Activated CD4-positive, alpha-beta T cell treated with anti-CD3 and anti-CD28 coated beads for 24 hours (primary cell): ENCODE measurements at places on chromosomes 1 and 21.
A peak's percentile ranks its signal among the peaks of the same experiment; 100 is the strongest.

- DNase-seq: no peak
These were observed 43.5 kb downstream of the RRAGC start for GRCh38 chr1:38815903-38816627.

- DNase-seq: no peak
These were observed 734 bp upstream of the C1orf210 start for GRCh38 chr1:43286115-43286514.

DNA sequence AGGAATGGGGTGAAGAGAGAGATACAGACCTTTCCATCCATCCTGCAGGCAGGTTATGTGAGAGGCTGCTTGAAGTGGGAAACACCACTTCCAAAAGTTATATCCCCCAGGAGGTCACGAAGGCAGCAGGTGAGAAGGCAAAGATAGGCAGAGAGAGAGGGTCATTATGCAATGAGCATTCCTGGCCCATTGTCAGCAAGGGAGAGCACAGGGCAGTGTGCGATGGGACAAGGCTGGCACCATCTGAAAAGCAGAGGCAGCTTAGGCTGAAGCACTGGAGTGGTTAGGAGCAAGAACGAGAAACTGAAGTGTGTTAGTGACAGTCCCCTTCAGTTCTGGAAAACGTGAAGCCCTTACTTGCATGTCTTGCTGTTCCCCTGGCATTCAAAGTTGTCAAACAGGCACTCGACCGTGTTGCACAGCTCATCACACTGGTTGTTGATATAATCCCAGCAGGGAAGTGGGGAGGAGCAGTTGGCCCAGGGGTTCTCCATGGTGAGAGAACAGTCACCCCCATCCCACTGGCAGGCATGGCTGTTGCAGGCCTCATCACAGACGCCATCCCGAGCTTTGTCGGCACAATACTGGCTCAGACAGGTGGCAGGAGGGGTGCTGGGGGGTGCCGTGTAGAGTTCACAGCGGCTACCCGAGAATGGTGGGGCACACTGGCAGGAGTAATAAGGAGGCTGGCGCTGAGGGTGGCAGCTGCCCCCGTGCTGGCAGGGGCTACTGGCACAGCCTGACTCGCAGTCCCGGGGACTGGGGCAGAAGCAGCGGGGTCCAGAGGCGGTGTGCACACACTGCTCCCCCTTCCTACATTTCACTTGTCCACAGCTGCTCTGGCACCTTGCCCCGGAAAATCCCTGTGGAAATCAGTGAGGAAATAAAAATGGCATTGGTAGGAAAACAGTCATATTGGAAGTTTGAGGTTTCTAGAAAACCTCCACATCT, 28.9 kb upstream of the ADAM30 start:
- DNase-seq: no peak

DNA sequence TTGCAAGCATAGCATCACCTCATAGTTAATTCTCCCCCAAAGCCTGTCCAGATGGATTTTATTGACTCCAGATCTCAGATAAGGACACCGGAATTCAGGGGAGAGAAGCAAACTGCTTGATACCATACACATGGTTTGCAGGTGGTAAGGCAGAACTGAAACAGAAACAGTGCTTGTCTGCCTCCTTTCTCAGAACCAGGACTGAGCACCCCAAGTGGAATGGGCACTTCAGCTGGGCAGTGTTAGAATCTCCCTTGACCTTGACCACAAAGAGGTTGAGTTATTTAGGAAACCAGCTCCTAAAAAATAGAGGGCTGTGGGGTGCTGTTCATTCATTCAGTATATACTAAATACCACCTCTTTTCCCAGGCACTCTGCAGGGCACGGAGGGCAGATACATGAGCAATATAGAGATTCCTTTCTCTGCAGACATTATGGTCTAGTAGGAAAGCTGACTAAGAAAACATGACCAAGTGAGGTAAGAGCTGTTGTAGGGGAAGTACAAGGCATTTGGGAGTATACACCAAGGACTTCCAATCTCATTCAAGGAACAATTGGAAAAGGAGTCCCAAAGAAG, 185.2 kb downstream of the C1orf94 start:
- DNase-seq: no peak

DNA sequence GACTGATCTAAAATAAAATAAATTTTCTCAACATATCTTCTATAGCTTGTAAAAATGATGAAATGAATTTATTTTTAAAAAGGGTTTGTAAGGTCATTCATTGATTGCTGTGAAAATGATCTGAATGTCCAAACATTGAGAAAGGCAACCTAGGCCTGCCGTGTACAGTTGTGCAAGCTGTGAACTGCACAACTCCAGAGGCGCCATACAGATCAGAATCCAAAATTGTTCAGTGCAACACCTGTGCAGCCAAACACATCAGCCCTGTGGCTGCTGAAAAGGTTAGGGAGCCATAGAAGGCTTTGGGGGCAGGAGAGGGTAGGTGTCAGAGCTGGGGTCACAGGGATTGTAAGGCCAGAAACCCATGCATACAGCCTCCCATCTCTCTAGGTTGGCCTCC, 9.9 kb upstream of the ZC3H12A start:
- DNase-seq: no peak

- DNase-seq: no peak
These were observed 24.2 kb upstream of the CD34 start for GRCh38 chr1:207935166-207935583.

DNA sequence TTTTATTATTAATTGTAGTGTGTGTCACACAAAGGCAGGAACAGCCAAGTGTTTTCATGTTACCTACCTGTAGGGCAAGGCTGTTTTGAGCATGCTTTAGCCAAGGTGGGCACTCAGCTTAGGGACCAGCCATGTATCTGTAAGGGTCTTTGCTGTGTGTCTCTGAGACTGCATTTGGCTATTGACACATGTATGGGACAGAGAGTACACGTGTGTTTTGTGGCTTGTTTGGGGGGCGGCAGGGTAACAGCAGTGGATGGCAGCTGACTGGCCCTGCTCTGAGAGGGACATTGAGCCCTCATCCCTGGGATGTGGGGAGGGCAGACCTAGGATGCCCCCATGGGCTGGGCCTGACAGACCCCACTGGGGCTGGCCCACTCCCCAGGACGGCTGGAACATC, 6.9 kb downstream of the CATSPER4 start:
- DNase-seq: no peak

DNA sequence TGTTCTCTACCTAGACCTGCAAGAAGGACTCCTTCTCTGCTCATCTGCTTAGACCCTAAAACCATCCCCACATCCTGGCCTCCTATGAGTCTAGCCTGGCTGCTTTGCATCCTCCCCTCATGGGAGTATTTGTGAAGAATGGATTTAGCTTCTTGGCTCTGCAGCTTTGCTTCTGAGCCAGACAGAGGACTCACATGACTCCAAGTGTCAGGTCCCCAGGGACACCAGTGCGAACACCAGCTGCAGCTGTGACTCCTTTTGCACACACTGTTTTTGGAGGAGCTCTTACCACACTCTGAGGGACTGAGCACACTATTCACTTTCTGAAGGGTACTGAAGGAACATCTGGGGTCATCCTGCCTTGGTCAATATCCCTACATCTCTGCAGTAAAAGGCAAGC, 131.8 kb upstream of the SGIP1 start:
- no peak for DNase-seq

GRCh38 chr21:38272215-38272614, 15.4 kb downstream of the KCNJ15 start:
- no peak for DNase-seq

DNA sequence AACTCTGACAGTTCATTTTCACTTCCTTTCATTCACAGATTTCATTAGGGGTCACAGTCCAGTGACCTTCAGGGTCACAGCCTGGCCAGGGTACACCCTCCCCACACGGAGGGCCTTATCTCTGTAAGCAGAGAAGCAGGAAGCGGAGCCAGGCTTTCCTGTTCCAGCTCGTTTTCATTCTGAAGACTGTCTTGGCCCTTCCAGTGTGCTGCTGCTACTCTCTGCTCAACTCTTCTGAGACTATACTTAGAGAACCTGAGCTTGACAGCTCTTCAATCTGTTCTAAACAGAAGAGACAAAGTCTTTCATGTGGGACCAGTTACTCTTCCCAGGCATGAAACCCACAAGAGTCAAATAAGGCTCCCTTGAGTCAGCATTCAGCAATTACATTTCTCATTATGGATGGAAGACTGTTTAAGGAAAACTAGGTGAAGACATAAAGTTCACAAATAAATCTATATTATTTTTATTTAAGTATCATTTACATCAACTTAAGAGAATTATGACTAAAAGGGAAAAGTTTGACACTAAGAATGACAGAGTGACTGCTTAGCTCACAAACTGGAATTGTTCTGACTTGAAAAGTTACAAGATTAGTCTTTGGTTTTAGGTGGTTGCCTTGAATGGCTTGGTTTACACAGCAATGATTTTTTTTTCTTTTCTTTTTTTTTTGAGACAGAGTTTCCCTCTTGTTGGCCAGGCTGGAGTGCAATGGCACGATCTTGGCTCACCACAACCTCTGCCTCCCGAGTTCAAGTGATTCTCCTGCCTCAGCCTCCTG, 4.8 kb upstream of the TDRD10 start:
- no peak for DNase-seq

- DNase-seq: no peak
These were observed 222.7 kb downstream of the TM2D1 start for GRCh38 chr1:61501971-61502916.

- DNase-seq: no peak
These were observed 86.0 kb downstream of the SLC35F3 start for GRCh38 chr1:233990486-233990885.

DNA sequence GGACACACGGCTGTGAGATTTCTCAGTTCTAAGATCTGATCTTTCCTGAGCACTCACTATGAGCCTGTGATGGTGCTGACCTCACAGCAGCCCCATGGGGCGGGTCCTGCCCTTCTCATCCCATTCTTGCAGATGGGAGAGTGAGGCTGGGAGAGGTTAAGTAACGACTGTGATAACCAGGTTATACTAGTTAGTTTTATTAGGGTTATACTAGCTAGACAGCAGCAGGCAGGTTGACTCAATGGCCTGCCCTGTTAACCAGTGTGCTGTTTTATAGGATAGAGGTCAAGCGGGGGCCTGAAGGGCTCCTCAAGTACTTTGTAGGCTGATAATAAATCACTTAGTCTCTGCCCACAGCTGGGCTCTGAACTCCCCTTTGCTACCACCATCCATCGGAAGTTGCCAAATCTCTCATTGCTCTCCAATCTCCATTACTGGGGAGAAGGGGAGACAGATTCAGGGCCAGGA, 4.8 kb downstream of the CNTN2 start:
- DNase-seq: no peak

- peak; percentile 72 for DNase-seq
These were observed 11.7 kb upstream of the HSD11B1 start for GRCh38 chr1:209692745-209693504.

DNA sequence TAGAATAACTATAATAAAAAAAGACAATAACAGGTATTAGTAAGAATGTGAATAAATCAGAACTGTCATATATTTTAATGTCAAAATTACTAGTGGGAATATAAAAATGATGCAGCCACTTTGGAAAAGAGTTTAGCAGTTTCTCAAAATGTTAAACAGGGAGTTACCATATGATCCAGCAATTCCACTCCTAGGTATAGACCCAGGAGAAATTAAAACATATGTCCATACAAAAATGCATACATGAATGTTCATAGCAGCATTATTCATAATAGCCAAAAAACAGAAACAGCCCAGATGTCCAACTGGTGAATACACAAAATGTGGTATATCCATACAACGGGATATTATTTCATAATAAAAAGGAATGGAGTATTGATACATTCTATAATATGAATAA, 71.6 kb downstream of the NVL start:
- DNase-seq: no peak

DNA sequence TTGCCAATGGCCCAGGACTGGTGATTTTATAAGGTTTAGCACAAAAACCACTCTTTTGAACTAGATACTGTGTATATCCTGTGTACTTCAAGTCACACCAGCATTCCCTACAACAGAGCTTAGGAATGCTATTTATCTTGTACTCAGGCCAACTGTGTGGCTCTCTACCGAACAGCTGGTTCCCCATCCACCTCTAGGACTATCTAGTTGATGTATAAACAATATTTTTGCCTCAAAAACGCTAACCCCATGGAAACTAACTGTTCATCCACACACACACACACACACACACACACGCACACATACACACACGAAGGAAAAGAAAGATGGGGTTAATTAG, 28.7 kb upstream of the SLC45A3 start:
- DNase-seq: no peak

- peak; percentile 25 for DNase-seq
These were observed 44.9 kb upstream of the COL6A2 start for GRCh38 chr21:46052703-46053651.

DNA sequence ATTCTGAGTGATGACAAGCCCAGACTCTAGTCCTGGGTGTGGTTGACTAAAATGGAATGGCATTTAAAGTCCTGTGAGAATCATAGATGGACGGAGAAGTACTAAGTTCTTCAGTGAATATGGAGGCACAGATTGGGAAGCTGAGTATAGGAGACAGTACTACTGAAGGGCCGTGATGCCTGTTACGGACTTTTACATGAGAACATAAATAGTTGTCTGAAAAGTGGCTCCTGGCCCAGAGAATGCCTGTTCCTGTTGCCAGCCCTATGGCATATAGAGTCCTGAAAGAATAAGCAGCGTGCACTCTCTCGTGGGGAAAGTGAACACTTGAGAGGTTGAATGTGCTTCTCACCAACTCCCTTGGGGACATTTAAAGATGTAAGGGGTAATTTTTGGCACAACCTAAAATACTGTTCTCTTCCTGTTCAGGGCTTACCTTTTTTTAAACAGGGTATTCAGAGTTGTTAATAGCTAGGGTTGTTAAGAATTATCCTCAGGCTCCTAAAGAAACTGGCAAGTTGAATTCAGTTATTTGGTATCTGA, 20.4 kb downstream of the CCT8 start:
- DNase-seq: no peak

- no peak for DNase-seq
These were observed 5.9 kb downstream of the FCGR2A start for GRCh38 chr1:161511018-161511755.

DNA sequence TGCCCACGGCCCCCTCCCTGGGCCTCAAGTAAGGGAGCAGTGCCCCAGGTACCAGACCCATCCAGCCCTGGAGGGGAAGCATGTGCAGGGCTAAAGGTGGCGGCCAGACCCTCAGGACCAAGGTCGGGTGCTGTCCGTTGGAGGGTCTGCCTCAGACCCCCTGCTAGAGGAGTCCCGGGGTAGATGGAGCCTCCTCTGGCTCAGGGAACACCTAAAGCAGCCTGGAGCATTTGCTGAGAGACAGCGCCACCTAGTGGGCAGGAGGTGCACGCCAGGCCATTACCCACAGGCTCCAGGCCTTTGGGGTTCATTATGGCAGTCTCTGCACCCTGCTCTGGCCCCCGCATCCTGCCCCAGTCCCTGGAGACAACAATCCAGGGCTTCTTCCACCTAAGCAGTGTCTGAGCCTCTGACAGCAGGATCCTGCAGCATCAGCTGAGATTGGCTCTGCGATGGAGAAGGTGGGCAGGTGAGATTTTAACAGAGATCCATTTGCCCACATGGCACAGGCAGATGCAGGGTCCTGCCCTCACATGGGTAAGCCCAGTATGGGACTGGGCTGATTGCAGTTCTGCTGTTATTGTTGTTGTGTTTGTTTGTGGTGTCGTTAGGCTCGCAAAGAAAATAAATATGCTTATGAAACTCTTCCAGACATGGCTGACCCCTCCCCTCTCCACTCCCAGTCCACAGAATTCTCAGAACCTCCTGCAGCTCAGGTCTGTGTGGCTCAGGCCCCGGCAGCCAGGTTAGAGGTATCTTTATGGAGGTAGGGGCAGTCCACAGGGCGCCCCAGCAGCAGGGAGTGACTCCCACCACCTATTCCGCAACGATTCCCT, 42.4 kb downstream of the CTNNBIP1 start:
- DNase-seq: peak; percentile 83

- DNase-seq: no peak
These were observed 56.0 kb upstream of the CASZ1 start for GRCh38 chr1:10852486-10852885.

GRCh38 chr1:212294983-212295382, 9.8 kb downstream of the PPP2R5A start:
- DNase-seq: no peak
